ENCODE measurements at places on chromosomes 16 and 17. TPM values are rescaled to one million over a fixed set of nuclear protein-coding genes. Genes with fewer than 3 reads are reported as not detected.

The CTRB2 gene
- total RNA-seq = not detected

The KIFC3 gene
- total RNA-seq = 3.8 TPM

DNA sequence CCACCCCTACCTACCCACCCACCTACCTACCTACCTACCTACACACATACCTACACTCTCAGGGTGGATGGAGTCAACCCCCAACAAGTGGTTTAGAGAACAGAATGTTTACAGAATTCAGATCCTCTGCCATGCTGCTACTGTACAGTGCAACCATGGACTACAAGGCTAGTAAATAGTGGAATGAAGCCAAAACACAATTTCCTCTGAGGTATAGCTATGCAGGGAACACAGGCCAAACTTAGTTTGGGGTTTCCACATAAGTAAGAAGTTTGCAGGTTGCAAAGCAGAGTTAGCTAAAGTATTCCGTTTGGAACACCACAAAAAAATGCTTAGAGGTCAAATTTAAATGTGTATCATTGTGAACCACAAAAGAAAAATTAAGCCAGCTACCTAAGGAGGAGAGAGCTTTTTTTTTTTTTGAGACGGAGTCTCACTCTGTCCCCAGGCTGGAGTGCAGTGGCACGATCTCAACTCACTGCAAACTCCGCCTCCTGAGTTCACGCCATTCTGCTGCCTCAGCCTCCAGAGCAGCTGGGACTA lies 2.7 kb upstream of the AP1G1 start:
- DNase-seq = no peak

GRCh38 chr16:28609631-28610594 lies at the start of gene SULT1A1:
Gene SULT1A1 (minus strand): TSS chr16:28610044. CDS start chr16:28608855, 1,189 bp downstream.
- peak; percentile 86 for DNase-seq

DNA sequence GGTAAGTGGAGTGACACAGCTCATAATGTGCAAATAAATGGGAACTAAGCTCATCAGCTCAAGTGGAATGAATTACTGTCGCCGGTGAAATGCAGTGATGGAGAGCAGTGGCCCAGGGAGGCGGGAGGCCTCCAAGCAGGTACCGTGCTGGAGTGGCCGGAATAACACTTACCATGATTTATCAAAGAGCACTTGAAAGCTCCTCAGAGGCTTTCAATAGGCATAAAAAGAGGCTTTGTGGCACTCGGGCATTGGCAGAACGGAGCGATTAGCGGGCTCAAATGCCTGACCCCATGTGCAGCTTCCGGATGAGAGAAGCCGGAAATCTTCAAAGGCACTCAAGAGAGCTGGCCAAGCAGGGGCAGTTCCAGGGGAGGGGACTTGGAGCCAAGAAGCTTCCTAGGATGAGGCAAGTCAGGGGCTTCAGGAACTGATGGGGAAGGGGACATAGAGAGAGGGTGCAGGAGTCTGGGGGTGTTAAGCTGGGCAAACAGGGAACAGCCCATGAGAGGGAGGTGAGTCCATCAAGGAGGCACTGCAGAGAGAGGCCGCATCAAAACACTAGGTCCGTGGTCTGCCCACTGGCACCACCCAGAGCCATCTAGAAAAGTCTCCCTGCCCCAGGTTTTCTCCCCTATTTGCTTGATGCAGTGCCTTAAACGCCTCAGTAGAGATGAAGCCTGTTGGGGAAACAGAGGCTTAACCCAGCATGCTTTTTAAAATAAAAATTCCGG lies 144.0 kb upstream of the IRX6 start:
- DNase-seq = no peak

DNA sequence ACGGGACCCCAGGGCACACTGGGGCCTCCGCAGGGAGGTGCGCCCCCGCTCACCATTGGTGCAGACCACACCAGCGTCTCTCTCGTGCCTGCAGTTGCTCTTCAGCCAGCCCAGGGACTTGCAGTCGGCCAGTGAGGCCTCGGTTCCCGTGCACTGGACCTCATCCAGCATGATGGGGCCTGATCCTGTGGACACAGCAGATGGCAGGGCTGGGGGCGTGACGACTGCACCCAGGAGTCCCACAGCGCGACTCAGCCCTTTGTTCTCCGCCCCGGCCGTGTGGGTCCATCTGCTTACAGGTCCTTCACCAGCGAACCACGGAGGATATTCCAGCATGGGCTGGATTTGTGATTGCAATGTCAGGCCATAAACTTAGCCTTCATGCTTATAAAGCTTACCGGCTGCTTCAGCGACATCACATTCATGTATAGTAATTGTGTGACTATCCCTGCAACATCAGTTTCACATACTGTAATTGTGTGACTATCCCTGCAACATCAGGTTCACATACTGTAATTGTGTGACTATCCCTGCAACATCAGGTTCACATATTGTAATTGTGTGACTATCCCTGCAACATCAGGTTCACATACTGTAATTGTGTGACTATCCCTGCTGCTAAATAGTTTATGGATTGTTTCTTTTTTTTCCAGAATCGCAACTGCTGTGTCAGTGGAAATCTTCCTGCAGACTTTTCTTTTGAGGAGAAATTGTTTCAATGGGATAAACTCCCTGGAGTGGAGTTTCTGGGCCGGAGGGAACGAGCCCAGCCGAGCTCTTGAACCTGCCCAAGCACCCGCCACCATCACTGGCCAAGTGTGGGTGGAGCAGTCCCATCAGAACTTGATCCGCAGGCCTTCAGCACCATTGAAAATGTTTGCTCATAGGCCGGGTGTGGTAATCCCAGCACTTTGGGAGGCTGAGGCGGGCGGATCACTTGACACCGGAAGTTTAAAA lies 4.8 kb downstream of the LGALS3BP start:
- peak; percentile 83 for DNase-seq

Measured in colonic mucosa (tissue), 4 donors.